ENCODE measurements at places on chromosomes 2 and 18.

- DNase-seq, result no peak
Measured at GRCh38 chr2:203492965-203493364, 42.1 kb downstream of the RAPH1 start.

DNA sequence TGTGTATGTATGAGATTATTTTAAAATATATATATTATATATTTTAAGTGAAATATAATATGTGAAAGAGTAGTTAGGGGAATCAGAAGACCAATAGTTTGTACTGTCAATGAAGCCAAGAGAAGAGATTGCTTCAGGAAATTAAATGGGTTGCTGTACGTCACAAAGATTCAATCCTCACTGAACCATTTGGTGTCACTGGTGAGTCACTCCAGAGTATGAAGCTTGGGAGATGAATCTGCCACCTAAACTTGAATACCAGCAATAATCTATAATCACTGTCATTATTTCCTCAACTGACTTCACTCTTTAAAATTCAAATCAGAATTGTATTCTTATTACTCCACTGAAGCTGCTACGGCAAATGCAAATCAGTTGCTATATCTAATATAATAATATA is 41.9 kb upstream of the SCN9A start:
- DNase-seq, result no peak

GRCh38 chr2:201049455-201049854 is 22.0 kb downstream of the HYCC2 start:
- DNase-seq, result no peak

DNA sequence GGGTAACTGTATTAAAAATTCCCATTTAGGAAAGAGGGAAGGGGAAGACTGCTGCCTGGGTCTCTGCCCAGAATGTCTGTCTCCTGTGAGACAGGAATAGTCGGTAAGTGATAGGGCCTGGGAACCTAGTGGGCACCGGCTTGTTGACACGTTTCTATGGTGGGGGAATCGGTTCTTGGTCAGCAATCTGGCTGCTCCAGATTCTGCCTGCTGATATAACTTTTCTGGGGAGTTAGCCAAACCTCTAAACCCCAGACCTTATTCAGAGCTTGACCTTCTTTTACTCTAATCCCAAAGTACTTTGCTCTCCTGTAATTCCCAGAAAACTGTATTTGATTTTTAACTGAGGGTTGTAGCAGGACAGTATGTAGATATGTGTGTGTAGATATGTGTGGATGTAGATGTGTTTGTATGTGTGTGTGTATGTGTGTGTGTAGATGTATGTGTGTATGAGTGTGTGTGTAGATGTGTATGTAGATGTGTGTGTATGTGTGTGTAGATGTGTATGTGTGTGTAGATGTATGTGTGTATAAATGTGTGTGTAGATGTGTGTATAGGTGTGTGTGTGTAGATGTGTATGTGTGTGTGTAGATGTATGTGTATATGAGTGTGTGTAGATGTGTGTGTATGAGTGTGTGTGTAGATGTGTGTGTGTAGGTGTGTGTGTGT is 61.8 kb upstream of the TXNDC2 start:
- no peak for DNase-seq

- DNase-seq, result no peak
Measured at GRCh38 chr2:195575016-195575415, 82.0 kb upstream of the SLC39A10 start.

GRCh38 chr2:17543131-17543660 is 2.7 kb downstream of the VSNL1 start:
- DNase-seq, result no peak

GRCh38 chr2:48873666-48874065 is 118.1 kb upstream of the LHCGR start:
- no peak for DNase-seq

GRCh38 chr18:54263904-54264336 is 5.4 kb upstream of the POLI start:
- no peak for DNase-seq

DNA sequence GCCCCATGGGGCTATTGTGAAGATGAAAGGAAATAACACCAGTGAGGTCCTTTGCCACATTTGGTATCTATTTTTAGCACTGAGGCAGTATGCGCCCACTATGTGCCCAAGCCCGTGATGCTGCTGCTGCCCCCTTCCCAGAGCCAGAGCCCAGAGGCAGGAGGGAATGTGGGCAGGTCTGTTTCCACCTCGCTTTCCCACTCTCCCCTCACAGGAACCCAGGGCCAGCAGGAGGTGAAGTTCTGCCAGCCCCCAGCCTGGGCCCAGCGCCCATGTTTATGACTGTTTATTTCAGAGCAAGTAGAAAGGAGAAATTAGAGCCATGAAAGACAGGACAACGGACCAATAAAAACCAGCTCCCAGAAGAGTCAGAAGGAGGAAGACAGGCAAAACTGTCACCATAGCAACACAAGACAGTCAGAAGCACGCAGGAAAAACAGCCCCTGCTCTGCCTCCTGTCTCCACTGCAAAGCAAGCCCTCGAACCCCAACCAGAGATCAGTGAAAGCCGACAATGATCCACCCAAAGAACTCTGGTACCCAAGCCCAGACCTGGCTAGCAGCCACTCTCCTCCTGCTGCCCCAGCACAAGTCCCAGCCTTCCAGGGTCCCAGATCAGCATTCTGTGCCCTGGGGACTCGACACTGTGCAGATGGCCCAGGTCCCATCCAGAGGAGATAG is 1.4 kb downstream of the CYRIA start:
- DNase-seq, result no peak

DNA sequence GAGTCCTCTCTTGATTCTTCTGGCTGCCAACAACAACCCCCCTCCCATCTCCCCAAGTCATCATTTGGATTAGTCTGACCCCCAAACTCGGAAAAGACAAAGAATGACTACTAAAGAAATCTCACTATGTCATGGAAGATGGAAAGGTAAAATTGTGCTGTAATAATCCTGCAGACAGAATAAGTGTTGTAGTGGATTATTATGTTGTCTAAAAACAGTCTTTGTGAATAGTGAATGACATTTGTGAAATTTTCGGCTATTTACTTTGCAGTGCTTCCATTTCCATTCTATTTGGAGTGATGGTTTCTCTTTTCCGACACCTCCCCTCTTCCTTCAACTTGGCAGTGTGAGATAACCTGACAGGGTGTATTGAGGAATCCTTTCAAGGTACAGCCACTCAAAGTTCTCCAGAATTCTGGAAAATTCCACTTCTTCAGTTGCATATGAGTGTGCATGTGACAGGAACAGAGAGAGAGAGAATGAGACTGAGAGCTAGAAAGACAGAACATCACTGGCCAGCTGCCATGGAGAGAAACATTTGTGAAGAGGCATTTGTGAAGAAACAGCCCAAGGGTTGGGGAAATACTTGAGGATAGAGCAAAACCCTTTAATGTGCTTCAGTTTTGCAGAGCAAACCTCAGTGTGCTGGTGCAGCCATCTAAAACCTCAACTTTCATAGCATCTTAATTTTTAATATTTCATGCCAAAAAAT is 141.9 kb upstream of the DLX2 start:
- no peak for DNase-seq

- DNase-seq, result no peak
Measured at GRCh38 chr2:25473758-25474340, 132.1 kb upstream of the DNMT3A start.

- DNase-seq, result no peak
Measured at GRCh38 chr2:48965204-48965603, 189.1 kb downstream of the FSHR start.

- no peak for DNase-seq
Measured at GRCh38 chr2:239114119-239114581, 266.3 kb downstream of the TWIST2 start.

DNA sequence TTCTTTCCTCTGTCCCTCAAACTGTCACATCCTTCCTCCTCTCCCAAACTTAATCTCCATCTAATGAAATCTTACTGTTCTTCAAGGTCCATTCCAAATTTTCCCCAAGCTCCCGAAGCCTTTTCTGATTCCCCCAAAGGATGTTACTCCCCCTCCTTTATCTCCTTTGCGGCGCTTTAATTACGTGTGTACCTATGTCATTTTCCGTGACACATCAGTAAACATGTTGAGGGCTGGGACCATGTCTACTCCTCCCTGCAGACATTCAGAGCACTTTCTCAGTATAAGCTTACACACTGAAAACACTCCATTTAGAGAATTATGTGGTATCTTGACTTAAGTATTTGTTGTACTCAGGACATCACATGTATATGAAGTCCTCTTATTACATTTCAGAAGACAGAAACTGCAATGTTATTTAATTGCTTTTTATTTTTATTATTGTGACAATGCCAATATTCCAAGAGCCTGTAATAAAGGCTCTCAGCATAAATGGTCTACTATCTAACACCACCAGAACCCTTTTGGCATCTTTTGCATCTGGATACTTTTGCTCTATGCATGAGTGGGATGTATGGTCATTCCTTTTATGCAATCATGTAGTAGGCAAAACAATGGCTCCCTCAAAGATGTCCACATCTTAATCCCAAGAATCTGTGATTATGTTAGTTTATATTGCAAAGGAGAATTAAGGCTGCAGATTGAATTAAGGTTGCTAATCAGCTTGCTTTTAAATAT is 1.8 kb downstream of the NMI start:
- no peak for DNase-seq

DNA sequence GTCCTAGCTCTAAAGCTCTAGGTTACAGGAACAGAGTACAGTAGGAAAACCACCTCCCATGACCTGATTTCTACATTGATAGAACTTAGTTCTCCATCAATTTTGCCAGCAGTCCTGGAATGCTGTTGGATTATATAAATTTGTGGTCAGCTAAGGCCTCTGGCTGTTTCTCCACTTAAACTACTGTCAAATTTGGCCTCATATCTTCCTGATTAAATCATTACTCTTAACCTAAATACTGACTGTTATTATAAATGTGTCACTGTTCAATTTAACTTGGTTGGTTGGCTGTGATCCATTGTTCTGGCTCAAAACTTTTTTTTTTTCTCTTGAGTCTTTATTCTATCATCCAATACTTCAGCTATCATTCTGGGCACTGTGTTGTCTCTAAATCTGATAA is 71.2 kb downstream of the TGFA start:
- DNase-seq, result no peak

DNA sequence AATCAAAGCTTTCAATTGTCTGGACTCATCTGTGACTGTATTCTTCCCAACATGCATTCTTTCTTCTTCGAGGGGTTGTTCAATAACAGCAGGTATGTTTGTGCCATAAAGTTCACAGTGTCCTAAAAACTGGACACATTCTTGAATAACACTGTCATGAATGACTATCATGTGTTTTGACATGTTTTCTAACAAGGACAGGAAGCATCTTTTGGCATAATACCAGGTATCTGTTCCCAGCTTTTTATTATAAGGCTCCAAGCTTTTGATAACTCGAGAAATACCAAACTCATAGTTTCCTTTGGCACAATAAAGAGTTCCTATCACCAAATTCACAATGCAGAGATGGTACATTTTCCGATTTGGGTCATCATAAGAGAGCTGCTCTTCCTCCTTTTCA is 224.2 kb downstream of the AGPS start:
- no peak for DNase-seq

DNA sequence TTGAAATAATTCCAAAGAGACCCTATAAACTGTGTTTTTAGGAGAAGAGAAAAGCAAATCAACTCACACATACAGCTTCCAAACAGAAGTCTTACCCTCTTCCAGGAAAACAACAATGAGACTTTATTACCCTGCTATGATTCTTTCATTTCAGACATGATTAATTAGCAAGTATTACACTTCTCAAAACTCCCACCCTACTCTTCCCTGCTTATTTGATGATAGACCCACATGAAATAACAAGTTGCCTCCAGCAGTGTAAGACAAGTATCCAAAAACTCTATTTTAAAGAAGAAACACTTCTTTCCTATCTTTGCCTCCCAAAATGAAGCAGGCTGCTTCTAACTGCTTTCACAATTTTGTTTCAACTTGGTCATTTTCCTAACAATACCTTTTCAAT is 4.1 kb downstream of the FIGN start:
- DNase-seq, result no peak

DNA sequence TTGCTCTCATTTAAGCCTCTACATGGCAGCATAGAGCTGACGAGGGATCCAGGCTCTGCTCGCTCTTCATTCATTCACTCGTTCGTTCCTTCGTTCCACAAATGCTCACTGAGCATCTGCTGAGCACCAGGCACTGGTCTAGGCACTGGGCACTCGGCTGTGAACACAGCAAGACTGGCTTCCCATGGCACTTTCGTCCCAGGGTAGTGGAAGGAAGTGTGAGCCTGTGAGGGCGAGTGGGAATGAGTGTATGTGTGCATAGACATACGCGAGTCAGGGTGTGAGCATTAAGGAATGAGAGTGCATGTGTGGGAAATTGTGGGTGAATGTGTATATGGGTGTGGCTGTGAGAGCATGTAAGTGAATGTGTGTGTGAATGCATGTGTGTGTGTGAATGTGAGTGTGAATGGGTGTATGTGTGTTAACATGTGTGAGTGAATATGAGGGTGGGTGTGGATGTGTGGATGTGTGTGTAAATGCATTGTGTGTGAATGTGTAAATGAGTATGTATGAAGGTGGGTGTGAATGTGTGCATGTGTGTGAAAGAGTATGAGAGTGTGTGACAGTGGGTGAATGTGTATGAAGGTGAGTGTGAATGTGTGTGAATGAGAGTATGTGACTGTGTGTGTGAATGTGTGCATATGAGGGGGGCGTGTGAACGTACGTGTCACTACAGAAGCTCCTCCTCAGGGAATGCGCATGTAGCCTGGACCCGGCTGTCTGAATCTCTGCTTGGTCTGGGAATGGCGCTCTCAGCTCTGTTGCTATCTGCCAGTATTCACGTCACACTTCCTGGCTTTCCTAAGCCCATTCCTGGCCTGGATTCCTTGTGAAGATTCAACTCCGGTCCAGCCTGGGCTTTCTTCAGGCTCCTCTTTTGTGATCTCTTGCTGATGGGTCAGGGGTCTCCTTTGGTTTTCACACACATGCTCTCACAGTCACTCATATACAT is 28.8 kb downstream of the SNORC start:
- DNase-seq, result no peak

- no peak for DNase-seq
Measured at GRCh38 chr2:203394519-203395227, 66.5 kb downstream of the ABI2 start.

GRCh38 chr2:199968126-199968525 is 12.7 kb downstream of the MAIP1 start:
- no peak for DNase-seq

GRCh38 chr18:61892683-61893308 is at the start of gene RNF152:
Gene RNF152 (minus strand): TSS chr18:61893007. CDS start chr18:61816463, 76,544 bp downstream.
- no peak for DNase-seq

- DNase-seq, result no peak
Measured at GRCh38 chr2:237431837-237432236, 17.9 kb upstream of the COL6A3 start.

- no peak for DNase-seq
Measured at GRCh38 chr2:236882930-236883329, 202.8 kb upstream of the COPS8 start.
